Inflammatory macrophage (primary cell): ENCODE measurements at places on chromosomes 7 and 10.

DNA sequence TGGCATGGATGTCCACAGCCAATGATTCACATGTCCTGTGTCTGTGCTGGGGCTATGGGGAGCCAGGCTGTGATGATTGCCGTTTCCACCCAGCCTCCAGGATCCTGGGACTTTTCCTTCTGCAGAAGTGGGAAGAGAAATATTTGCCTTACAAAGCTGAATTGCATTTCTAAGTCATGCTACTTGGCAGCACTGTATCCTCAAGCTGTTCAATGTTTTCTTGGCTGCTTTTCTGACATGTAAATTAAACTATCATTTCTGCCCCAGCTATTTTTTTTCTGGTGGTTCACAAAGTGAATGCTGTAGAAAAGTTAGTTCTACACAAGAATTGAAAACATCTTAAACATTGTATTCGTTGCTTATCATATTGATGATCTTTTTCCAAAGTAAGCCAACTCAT is 51.9 kb upstream of the TCERG1L start:
- no peak for DNase-seq

GRCh38 chr7:24297362-24297761 is 13.4 kb downstream of the NPY start:
- DNase-seq = no peak

DNA sequence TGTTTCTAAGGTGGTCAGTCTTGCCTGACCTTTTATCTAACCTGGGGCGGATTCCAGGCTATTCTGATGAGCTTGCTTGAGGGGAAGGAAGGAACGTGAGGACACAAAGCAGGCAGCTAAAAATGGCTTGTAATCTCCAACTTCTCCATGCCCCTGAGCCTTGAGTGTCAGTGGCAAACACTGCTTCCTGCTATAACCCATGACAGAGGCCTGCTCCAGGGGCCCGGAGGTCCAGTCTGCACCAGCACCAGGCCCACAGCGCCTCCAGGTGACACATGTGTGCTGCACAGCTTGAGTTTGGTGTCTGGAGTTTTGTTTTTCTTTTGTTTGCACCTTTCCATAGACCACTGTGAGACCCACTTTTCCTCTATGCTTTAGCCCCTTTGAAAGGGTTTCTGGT is 207.9 kb downstream of the PAXIP1 start:
- DNase-seq = no peak

GRCh38 chr10:31456468-31456867 is 137.5 kb downstream of the ZEB1 start:
- no peak for DNase-seq

DNA sequence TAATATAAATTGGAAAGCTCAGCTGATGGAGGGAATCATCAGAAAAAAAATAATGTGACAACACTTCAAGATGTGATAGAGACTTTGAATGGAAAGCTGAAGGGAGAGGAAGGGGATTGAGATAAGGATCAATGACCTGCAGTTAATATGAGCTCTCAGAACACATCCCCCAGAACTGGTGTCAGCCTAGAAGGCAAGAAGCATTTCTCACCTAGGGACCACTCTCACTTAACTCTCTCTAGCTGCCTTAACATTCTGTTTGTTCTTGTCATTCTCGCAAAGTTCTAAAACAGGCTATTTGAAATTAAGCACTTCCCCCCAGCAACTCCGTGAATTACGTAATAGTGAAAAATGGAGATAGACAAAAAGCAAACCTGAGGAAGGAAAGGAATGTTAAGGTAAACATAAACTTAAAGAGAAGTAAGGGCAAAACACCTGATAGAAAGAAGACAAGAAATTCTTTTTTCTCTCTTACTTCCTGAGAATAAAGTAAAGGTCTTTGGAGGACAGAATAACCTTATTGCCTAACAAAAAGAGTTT is 1.2 kb upstream of the MPP7 start:
- no peak for DNase-seq

- no peak for DNase-seq
Measured at GRCh38 chr10:13950543-13950939, 363.8 kb downstream of the PRPF18 start.

DNA sequence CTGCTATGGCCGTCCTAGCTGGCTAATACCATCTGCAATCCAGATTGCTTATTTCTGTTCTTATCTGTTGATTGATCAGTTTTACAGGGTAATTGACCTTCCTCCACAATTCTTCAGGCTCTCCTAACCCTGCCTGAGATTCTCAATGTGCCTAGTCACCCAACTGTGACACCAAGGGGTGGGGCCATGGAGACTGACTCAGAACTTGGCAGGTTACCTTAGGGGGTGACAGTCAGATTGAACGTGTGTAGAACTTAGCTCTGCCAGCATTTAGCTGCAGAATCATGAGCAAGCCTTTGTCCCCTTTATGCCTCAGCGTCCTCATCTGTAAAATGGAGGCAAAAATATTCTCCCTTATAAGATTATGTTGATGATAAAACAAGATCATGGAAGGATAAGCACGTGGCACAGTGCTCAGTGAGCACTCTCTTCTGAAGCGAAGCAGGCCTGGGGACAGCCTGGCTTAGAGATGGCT is 19.1 kb upstream of the LEP start:
- no peak for DNase-seq

DNA sequence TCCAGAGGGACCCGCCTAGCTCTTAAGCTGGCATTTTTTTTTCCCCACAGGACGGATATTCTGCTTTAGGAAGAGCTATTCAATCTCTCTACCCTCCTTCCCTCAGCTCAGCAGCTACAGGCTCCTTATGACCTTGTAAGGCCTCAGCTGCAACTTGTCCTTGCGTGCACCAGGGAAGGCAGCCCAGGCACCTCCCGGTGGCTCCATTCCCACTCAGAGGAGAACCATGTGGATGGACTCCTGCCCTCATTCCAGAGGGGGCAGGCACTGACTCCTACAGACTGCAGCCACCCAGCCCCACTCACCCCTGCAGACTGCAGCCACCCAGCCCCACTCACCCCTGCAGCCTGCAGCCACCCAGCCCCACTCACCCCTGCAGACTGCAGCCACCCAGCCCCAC is 73.7 kb downstream of the ITIH5 start:
- DNase-seq = no peak

- DNase-seq = peak; percentile 55
Measured at GRCh38 chr10:95246582-95247051, 44.2 kb downstream of the PDLIM1 start.

DNA sequence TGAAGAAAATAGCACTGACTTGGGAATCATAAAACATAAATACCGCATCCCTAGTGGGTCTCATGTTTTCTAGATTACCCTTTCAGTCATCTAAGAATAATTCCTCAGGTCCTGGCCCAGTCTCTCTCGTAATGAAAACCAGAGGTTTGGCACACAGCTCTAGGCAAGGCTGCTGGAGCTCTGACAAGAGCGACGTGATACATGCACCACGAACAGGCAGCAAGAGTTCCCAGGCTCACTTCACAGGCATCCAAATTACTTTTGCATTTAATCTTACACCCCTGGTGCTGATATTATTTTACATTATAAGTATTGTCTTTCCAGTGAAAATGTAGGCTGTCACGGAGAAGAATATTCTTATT is 105.2 kb downstream of the THSD7A start:
- no peak for DNase-seq

DNA sequence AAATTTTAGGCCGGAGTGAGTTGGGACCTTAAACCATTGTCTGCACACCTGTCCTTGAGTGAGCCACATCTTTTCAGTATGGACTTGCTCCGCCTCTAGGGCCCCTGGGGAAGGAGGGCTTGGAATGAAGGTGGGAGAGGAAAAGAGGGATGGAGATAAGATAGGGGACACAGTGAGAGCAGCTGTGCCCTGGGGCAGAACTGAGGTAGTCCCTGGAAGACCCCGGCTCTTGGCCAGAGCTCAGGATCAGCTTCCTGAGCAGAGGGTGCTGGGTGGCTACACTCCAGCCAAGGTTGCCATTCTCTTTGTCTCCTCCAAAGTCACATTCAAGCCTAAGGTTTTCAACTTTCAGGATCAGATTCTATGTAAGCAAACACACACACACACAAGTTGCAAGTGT is 82.0 kb downstream of the MKI67 start:
- no peak for DNase-seq

- DNase-seq = no peak
Measured at GRCh38 chr10:122636953-122637352, 62.7 kb downstream of the C10orf120 start.

DNA sequence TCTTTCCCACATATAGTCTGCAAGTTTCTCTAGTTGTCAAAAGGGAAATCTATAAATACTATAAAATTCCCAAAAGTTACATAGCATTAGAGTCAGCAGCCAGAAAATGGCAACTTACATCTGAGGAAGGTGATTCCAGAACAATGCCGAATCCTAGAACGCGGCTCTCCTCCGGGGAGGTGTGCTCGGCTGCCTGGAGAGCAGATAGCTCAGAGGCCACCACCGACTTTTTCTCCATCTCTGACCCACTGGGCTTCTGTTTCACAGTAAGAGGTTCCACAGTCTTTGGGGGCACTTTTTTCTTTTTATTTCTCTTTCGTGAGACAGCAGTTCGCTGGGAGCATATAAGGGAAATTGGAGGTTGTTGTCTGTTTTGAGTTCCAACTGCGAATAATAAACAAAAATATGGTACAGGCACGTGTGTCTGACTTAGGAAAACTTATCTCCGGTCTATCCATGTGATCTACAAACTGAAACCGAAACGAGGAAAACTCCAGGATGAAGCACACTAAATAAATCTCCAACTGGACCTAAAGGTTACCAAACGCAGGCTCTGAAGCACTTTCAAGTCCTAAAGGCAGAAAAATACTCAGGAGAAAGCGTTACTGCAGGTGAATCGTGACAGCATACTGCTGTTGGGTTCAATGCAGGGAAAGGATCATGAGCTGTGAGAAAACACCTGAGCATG is 36.2 kb downstream of the BEND7 start:
- no peak for DNase-seq

- no peak for DNase-seq
Measured at GRCh38 chr7:101666741-101667140, 37.6 kb upstream of the MYL10 start.
